ENCODE measurements at places on chromosomes 12 and 14.

GRCh38 chr12:67222302-67222701 lies 46.9 kb upstream of the CAND1 start:
- DNase-seq = no peak

DNA sequence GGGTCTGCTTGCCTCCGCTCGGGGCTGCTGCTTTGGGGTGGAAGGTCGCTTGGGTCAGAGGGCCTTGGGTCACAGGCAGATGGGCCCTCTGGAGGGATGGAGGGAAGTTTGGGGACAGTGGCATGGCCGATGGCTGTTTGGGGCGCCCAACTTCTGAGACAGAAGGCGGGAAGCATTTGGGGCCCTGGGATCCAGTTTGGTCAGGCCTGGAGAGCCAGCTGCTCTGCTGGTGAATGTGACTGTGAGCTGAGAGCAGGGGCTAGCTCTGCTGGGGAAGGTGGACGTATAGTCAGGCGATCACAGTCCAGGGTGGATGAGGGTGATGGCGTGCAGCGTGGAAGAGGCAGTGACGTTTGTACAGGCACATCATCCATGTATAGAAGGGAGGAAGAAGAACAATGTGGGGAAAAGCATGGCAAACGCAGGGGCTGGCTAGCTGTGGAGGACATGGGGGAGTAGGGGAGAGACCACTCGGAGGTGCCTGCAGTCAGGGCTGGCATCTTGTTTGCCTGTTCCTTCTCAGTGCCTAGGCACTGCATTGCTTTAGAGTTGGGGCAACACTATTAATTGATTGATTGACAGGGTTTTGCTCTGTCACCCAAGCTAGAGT lies 57.5 kb downstream of the TSPAN9 start:
- DNase-seq = no peak

GRCh38 chr14:61537563-61538463 lies 157.5 kb upstream of the HIF1A start:
- DNase-seq = no peak

GRCh38 chr14:22900081-22900799 lies 17.2 kb downstream of the REM2 start:
- peak; percentile 53 for DNase-seq

DNA sequence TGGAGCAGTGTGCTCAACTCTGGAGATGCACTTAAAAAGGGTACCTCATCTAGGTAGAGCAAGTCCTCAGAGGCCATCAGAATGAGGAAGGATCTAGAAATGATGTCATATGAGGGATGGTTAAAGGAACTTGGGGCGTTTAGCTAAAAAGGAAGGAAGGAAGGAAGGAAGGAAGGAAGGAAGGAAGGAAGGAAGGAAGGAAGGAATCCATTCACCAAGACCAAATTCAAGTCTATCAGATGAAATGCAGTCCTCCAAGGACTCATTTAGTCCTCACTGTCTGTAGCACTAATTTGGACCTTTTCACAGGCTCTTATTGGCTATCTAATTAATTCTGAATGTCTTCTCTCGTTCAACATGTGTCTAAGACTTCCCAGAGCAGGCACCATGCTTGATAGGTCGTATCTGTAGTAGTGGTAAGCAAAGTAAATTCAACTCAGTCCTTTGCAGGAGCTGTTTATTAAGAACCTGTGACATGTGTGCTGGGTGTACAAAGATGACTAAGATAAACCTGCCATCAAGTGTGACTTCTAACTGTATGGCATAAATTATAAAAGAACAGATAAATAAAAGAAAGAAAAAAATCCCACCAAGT lies 63.5 kb downstream of the LLPH start:
- no peak for DNase-seq

DNA sequence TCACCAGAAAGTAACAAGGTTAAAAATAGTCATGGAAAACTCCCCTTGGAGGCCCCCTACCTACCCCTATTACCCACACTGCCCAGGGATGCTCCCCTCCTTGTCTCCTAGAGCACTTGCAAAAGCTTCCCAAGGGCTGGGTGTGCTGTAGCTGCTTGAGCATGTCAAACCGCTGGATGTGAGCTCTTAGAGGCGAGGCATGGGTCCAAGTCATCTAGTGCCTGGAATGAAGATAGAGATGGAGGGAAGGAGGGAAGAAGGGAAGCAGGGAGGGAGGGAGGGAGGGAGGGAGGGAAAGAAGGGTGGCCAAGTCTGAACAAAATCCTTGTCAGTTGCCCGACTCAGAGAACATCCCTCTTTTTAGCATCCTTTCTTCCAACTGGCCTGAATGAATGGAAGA lies 43.1 kb downstream of the LTBP2 start:
- no peak for DNase-seq

DNA sequence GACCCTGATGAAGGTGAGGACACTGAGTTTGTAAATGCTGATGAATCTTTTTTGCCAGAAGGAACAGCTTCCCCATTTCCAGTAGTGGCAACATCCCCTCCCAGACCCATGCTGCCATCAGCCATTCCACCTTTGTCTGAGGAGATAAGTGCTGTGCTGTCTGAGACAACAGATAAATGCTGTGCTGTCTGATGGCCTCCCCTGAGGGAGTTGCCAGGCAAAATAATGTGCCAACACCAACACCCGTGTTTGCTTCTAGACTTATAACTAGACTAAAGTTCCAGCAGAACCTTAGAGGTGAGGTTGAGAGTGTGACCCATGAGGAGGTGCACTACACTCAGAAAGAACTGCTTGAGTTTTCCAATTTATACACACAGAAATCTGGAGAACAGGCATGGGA lies 349.5 kb downstream of the C12orf75 start:
- no peak for DNase-seq

DNA sequence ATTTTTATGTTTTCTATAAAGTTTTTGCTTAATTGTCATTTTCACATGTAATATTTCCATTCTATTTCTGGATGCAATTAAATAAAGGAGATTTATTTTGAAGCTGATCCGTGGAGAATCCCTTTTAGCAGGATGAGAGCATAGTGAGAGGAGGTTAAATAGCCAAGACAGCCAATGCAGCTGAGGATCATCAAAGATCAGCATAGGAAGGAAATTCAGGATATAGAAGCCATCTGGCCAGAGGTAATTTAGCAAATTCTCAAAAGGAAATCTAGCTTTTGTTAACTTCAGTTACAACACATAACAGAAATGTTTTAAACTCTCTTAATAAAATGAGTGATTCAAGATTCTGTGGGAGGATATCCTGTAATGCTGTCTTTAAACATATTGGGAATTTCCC lies 122.8 kb upstream of the PDE3A start:
- no peak for DNase-seq

GRCh38 chr12:14635776-14636175 lies 60.6 kb downstream of the GUCY2C start:
- DNase-seq = no peak

- no peak for DNase-seq
These were observed 49.4 kb downstream of the PITPNM2 start for GRCh38 chr12:123101526-123101925.

GRCh38 chr12:75446857-75447256 lies 33.7 kb upstream of the GLIPR1 start:
- DNase-seq = no peak

DNA sequence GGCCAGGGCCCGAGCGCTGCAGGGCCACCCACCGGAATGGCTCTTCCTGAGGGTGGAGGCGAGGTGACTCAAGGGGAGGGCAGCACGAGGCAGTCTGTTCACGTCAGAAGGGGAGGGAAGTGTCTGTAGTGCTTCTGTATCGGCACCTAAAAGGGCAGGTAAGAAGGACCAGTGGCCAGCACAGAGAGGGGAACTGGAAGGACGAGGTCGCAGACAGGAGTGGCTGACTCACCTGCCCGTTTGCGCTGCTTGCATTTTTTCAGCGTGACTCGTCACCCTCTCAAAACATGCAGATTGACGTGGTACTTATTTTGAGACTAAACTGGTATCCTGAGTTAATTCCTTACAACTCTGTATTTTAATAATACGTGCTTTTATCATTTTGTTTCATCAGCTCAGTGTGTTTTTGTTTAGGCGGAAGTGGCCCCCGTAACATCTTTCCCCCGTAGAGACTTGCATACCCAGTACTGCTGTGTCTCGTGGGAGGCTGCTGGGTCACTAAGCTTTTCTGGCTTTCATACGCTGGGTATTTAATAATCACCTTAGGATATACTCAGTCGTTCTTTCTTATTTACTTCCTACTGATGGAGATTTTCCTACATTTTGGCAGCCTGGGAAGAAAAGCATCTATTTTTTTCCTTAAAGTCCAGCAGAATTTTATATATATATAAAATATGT lies 26.4 kb downstream of the SFSWAP start:
- DNase-seq = no peak

DNA sequence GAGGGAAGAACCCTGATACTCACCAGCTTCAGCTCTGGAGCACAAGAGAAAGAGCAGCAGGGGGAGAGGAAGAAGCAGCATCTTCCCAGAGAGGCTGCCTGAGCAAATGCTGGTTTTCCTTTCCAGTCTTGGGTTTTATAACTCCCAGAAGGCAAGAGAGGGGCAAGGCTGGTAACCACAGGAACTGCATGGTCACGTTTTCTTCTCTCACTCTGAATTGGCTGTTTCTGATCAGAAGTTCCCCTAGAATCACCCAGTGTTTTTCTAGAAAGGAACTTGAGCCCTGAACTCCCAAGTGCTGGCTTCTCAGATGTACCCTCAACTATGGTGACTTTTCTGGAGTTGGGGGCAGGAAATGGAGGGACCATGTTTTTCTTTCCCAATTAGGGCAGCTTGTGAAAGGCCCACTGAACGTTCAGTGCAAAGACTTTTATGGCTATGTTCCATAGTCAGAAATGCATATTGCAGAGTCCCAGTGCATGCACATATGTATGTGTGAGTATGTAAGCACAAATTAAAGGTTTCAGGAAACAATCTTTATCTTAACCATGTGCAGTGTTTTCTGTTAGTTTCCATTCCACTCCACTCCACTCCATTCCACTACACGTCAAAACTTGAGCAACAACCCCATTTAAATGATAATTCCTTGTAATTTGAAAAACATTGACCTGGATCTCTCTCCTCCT lies at the start of gene CMA1:
Gene CMA1, minus strand, starts transcription at position 111 of the 686 bp plus-strand sequence. Its CDS starts 30 bp downstream, at position 81.
- no peak for DNase-seq

GRCh38 chr14:92903359-92903758 lies 19.6 kb upstream of the CHGA start:
- DNase-seq = no peak

- peak; percentile 23 for DNase-seq
These were observed 9.4 kb downstream of the GCH1 start for GRCh38 chr14:54893151-54893760.

All from effector CD4-positive, alpha-beta T cell (primary cell).